ENCODE measurements at places on chromosomes 1 and 21.

- no peak for DNase-seq
Measured at GRCh38 chr1:242139442-242139841, 140.5 kb upstream of the MAP1LC3C start.

DNA sequence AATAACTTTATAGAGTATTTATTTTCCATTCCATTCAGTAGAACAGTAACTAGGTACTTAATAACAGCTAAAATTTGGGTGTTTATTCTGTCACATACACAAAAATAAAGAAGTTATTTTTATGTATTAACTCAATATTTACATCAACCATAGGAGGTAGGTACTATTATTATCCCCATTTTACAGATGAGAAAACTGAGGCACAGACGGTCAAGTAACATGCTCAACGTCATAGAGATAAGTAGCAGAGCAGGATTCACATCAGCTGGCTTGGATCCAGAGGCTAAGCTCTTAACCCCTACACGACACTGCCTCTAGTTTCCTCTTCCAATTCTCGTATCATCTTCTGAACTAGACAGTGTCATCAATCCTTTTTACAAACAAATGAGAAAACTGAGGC lies 9.3 kb downstream of the ZBTB21 start:
- DNase-seq, result no peak

DNA sequence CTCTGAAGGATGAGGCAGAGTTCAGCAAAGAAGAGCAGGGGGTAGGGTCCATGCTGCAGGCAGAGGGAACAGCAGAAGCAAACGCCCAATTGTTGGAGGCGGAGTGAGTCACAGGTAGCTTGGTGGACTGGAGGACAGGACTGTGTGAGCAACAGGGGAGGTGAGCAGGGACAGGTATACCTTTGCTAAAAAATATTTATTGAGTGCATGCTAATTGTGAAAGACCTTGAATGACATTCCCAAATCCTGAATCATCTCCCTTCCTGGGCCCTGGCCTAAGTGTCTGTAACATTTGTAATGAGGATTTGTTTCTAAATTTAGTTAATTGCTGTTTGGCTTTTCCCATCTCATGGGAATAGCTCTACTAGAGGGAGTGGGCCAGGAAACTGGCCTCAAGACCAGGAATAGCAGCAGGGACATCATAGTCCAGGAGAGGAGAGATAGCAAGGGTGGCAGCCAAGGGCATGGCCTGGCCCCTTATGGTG lies 123.7 kb downstream of the FOXD2 start:
- DNase-seq, result no peak

DNA sequence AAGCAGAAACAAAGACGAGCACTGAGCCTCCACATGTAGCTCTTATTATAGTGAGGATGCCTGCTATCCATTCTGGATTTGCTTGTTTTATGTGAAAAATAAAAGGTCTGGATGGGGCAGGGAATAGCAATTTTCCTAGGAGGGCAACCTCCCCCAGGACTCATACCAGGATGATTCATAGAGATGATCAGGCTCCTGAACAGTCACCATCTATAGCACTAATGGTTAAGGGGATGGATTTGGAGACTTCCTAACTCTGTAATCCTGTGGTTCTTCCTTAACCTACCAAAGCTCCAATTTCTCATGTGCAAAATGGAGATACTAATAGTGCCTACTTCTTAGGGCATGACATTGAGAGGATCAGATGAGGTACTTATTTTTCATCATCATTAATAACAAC lies 34.5 kb upstream of the CD58 start:
- DNase-seq, result no peak

GRCh38 chr1:62381831-62382657 lies 54.8 kb upstream of the USP1 start:
- DNase-seq, result no peak

GRCh38 chr1:65309304-65310077 lies at the start of gene DNAJC6:
Gene DNAJC6, plus strand, starts transcription at chr1:65309543. Its CDS starts 203 bp downstream, at chr1:65309746.
- DNase-seq, result no peak

- no peak for DNase-seq
Measured at GRCh38 chr1:27113861-27114260, 41.1 kb downstream of the SLC9A1 start.

DNA sequence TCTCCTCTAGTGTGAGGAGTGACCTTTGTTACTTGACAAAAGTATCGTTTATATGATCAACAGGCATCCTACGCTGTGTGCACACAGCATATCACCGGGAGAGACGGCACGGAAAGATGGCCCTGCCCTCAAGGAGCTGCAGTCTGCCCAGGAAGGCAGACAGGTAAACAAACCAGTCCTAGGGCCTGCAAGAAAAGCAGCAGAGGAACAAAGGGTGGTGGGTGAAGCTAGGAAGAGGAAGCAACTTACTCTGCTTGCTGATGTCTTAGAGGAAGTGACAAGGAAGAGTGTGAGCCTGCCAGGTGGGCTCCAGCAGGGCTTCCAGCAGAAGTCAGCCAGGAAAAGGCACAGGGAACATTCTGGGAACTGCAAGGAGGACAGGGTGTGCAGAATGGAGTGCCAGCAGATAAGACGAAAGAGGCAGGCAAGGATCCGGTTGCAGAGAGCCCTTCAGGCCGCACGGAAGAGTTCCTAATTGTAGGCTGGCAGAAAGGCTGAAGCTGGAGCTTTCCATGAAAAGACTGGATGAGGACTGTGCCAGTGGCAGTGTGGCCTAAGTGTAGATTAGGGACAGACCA lies 106.7 kb downstream of the SLC45A1 start:
- DNase-seq, result no peak

DNA sequence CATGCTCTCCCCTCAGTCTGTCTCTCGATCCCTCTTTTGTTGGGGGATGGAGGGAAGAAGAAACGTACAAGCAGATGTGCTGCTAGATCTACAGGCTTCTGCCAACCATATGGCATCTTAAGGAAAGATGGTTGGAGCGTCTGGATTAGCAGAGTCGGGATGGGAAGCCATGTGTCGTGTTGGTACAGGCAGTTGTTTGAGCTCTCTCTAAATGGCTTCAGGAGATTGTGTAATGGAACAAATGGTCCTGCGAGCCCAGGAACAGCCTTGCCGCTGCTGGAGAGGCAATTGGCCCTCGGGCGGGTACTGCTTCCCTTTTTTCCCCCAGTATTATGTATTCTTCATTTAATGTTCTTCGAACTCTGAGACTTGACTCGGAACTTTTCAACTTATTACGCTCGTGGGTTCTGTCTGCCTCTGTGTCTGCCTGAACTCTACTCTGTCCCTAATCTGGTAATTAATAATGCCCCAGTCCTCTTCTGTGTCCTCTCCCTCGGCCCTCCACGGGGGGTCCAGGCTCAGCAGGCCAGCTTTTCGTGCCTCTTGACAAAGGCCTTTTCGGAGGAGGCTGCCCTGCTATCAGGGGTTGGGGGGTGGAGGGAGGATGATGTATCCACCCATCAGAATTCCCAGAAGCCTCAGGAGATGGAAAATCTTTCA lies 215.3 kb downstream of the SDCCAG8 start:
- DNase-seq, result peak; percentile 33

- peak; percentile 54 for DNase-seq
Measured at GRCh38 chr21:32826329-32827167, 55.0 kb upstream of the PAXBP1 start.

GRCh38 chr1:200741551-200742207 lies 3.0 kb downstream of the CAMSAP2 start:
- no peak for DNase-seq

GRCh38 chr1:2642131-2642559 lies 9.3 kb upstream of the MMEL1 start:
- DNase-seq, result no peak

GRCh38 chr1:31234123-31234708 lies 5.5 kb downstream of the NKAIN1 start:
- DNase-seq, result no peak

DNA sequence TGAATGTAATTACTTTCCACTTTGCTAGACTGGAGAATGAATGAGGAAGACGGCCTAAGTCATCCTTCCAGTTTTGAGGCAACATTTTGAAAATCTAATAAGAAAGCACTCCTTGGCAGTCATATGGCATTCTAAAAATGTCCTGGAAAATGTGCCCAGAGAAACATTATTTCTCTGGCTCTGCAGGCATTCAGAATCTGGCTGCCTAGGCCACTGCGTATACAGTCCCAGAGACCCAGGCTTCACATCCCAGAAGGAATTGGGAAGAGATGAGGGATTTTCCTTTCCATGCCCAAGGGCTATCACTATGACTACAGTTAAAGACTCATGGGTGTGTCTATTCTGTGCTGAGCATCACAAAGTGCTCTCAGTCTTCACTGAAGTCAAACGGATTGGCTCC lies 92.9 kb downstream of the BEND5 start:
- DNase-seq, result no peak

DNA sequence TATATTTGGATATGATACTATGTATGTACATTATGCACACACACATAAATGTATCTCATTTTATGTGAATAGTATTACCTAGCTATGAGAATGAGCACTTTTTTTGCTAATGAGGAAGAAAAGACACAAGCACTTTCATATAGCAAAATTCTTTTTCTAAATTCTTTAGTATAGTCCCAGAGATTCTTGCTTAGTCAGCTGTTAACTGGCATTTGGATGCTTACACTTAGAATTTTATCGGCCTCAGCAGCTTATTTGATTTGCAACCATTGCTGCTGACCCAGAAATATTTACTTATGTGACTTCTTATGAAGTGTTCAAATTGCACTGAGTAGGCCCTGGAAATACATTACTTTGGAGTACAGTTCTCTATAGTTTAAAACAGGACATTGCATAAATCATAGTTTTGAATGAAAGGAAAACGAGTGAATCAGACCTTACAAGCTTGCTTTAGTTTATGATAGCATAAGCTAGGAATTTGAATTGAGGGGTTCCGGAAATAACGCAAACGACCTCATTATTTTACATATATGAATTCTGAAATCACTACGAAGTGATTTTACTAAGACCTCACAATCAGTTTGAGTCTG lies 653.9 kb upstream of the NEGR1 start:
- no peak for DNase-seq

- DNase-seq, result no peak
Measured at GRCh38 chr21:46155514-46156377, at the start of gene FTCD. Gene FTCD, minus strand, starts transcription at chr21:46155579. Its CDS starts 56 bp downstream, at chr21:46155523.

DNA sequence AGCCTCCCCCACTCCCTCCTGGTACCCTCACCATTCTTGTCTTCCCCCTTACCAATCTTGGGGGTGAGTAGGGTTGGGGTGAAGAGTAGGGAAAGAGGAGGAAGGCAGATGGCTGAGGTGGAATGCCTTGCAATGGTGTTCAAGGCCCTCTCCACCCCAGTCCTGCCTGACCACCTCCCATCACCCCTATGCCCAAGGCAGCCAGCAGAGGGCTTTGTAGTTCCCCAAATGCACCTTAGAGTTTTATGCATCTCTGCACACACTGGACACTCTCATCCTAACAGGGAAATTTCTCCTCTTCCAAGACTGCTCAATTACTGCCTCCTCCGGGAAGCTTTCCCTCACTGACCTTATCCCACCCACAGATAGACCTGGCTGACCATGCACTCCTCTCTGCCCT lies 15.4 kb downstream of the KIF17 start:
- no peak for DNase-seq

GRCh38 chr1:6218375-6219164 lies 12.7 kb downstream of the RNF207 start:
- no peak for DNase-seq

- no peak for DNase-seq
Measured at GRCh38 chr21:36767096-36767495, 68.2 kb downstream of the SIM2 start.

DNA sequence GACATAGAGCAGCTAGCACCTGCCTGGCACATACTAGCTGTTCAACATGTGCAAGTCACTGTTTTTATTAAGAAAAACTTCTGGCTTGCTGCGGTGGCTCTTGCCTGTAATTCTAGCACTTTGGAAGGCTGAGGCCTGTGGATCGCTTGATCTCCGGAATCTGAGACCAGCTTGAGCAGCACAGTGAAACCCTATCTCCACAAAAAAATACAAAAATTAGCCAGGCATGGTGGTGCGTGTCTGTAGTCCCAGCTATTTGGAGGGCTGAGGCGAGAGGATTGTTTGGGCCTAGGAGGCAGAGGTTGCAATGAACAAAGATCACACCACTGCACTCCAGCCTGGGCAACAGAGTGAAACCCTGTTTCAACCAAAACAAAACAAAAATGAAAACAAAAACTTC lies 27.7 kb upstream of the C8B start:
- no peak for DNase-seq

DNA sequence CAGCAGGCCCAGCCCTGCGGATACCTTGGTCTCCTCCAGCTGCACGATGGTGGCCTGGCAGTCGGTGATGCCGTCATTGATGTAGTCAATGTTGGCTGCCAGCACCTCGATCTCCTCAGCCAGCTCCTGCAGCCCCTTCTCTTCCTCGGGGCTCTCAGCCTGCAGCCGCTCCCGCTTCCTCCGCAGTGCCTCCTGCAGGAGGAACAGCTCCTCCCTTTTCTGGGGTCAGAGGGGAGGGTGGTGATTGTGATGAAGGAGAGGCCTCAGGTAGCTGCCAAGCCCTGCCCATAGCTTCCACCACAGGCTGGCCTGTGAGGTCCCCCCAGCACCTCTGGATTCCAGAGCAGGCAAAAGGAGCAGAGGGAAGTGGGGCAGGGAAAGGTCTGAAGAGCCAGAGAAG lies 33.4 kb downstream of the KIF21B start:
- no peak for DNase-seq

- no peak for DNase-seq
Measured at GRCh38 chr1:180916012-180916770, 3.5 kb downstream of the KIAA1614 start.

- DNase-seq, result no peak
Measured at GRCh38 chr1:60655679-60656355, 426.5 kb upstream of the NFIA start.

- DNase-seq, result no peak
Measured at GRCh38 chr1:46137916-46138315, 5.5 kb upstream of the PIK3R3 start.

DNA sequence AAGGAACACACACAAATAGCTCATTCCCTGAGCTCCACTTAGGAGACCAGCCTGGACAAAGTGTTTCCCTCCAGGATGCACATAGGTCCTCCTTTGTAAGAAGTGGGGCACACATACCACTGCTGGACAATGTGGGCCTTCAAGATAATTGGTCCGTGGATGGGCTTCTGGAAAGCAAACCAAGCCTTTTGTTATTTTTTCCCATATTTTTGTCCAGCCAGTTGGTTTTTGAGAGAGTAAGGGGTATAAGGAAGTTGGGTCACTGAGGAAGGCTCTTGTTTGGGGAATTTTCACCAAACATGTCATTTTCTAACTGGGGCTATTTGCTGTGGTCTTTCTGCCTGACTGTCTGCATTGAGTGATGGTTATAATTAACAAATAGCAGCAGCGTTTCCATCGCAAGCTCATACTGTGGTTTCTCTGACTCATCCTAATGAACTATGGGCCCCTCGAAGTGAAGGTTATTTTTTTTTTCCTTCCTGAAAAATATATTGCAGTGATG lies 306.3 kb upstream of the DUSP10 start:
- DNase-seq, result no peak

DNA sequence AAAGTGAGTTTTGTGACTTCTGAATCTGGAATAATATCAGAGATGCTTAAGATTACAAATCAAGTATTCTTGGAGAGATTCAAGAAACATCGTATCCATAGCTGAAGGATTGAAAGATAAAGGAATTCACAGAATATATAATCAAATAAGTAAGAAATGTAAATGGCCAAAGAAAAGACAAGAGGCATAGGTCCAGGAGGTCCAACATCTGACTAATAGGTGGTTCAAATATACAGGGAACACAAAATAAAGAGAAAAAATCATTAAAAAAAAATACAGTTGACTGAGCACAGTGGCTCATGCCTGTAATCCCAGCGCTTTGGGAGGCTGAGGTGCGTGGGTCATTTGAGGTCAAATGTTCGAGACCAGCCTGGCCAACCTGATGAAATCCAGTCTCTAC lies 6.6 kb upstream of the MIS18A start:
- no peak for DNase-seq
